ENCODE measurements at places on chromosomes 5 and 9.

DNA sequence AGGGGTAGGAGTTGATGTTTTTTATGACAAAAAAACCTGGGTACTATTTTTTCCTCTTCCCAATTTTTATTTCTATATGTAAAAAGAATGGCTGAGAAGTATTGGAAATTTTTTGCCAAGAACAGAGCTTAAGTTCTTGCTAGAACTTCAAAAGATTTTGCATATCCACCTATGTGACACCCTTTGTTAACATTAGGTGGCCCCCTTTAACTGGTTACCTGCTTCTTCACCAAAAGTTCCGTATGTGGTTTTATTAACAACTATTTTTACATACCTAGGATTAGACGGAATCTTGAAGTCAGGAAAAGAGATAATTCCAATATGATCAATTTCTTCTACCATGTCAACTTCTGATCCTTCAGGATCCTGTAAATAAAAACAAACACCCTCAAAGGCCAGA, 15.5 kb downstream of the C5 start:
- no peak for DNase-seq

DNA sequence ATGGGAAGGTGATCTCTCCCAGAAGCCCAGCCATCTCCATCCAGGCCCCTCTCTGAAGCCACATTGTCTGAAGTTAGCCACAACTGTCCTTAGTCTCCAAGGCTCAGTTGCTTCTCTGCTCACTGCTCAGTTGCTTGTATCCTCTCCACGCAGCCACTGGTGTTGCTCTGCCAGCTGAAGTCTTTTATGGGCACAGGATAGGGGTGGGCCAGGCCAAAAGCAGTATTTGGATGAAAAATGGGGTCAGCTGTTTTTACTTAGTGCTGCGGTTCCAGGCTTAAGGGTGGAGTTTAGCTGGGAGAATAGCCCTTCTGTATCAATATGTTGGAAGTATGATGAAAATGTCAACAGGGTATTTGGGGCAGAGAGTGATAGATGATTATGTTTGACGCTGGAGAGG, 168.8 kb upstream of the PPP1R2B start:
- DNase-seq = peak; percentile 11

DNA sequence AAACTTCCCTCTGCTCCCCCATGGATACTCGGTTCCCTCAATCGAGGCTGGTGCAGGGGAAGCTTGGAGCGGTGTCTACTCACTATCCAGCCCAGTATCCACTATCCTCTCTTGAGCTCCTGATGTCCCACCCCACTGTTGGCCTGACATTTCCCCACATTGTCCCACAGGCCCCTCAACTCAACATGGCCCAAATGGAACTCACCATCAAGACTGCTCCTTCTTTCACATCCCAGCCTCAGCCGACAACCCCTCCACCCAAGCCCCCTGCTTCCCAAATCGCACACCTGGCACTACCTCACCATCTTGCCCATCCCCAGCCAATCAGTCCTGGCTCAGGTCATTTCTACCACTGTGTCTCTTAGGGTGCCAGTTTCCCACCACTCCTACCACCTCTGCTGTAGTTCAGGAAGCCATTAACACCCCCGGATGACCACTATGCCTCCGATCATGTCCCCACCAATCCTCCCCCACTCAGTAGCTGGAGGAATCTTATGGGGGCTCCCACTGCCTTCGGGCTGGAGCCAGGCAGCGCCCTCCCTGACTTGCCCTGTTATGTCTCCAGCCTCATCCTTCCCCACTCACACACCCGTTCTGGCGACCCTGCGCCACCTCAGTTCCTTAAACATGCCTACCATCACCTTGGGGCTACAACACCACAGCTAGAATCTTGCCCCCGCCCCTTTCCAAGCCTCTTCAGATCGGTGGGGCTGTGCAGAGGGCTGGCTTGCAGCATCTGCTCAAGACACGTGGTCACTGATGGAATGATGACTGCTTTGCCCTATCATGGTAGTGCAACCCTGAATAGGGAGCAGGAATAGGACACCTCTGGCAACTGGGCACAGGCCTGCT, 273.6 kb downstream of the FSTL4 start:
- DNase-seq = no peak

- DNase-seq = peak; percentile 80
Measured at GRCh38 chr5:127088251-127088650, 14.9 kb upstream of the C5orf63 start.

DNA sequence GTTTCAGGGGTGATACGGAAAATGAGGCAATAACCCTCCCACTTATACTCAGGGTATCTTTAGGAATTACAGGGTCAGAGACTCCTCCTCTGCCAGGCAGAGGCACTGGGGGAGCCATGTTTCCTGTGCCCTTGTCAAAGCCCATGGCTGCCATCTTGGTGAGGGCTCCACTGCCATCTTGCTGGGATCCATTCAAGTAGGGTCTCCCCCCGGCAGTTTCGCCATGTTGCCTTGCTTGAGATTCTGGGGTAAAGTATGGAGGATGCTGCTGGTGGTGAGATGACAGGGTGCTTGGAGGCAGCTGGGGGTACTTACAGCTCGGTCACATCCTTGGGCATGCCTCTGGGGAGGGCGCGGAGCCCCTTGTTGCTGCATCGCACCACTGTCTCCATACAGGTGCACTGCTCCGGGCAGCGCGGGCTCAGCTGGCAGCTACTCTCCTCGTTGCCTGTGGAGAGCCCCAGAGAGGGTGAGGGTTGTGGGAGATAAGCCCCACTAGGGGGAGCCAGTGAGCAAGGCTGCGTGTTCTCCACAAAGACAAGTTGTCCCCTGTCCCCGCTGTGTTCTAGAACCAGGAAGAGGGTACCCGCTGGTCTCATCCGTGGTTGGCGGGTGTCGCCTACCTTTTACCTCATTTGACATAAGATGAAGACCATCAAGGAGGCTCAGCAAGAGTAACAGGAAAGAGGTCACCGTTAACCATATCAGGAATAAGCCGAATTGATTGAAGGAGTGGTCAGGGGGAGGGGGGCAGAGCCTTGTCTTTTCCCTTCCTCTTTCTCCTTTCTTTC, 169.0 kb upstream of the PANK3 start:
- no peak for DNase-seq

GRCh38 chr9:69535911-69536310, 136.3 kb downstream of the APBA1 start:
- DNase-seq = no peak

- DNase-seq = no peak
Measured at GRCh38 chr9:96148634-96149532, 153.1 kb downstream of the HSD17B3 start.

DNA sequence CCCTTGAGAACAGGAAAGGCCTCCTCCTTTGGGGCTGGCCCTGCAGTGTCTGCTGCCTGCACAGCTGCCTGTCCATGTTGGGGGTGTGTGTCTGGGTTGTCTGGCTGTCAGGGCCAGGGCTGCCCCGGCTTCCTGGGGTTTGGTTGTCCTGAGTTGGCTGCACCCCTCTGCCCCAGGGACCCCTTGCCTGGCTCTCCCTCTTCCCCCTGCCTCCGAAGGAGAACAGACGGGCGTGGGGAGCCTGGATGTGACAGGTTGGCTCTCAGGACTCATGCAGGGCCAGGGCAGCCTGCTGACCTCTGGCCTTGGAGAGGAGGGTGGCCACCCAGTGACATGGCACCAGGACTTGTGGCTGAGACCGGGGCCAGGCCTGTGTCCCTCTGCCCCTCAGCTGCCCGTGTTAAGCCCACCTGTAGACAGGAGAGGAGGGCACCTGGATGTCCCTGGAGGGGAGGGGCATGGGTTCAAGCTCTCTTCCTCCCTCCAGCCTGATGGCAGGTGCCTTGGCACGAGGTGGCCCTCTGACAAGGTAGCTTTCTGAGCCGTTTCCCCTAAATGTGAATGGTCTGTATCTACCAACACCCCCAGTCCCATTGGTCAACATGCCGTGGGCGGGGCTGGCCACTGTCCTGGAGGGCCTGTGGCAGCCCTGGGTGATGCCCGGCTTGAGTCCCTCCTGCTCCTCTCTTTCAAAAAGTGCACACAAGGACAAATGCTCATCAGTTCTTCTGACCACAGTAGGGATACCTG, 34.9 kb downstream of the WNK2 start:
- no peak for DNase-seq

DNA sequence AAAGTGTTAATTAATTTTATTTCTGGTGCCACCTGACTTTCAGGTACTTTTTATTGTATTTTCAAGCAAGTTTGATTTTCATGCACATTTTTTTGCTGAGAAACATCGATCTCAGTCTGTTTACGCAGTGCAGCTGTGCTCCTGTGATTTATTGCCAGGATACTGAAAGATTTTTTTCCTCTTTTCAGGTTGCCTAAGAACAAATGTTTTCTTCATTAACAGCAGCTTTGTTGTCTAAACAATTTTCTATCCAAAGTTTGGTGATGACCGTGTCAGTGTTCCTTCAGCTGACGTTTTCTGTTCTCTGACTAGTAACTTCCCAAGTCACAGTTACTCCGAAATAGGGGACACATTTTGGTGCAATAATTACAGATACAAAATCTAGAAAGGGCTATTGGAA, 78.1 kb downstream of the VCAN start:
- no peak for DNase-seq

GRCh38 chr5:142769251-142769792, 855 bp upstream of the ARHGAP26 start:
- no peak for DNase-seq

DNA sequence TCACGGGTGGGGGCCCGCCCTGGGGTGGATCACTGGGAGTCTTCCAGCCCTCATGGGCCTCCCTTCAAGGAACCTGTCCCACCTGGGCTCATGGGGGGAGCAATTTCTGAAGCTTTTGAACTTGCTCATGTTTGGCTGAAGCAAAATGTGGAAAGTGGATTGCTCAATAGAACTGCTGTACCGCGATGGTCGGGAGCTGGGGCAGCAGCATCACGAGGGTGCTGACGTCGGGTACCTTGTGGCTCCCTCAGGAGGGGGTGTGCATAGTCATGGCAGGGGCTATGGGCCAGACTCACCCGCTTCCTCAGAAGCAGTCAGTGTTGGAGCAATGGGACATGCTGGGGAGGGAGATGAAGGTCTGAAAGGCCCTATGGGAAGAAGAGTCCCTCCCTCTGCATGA, 57.9 kb downstream of the PRRT1B start:
- no peak for DNase-seq

GRCh38 chr5:153700940-153701339, 210.5 kb downstream of the GRIA1 start:
- DNase-seq = no peak

GRCh38 chr9:88889386-88889785, 101.9 kb upstream of the S1PR3 start:
- no peak for DNase-seq

- no peak for DNase-seq
Measured at GRCh38 chr5:1550287-1551076, 26.7 kb upstream of the LPCAT1 start.

- no peak for DNase-seq
Measured at GRCh38 chr5:8289779-8290178, 420.8 kb downstream of the MTRR start.

All from AG09319 (cell line).